ENCODE measurements at places on chromosomes 5 and 9.

DNA sequence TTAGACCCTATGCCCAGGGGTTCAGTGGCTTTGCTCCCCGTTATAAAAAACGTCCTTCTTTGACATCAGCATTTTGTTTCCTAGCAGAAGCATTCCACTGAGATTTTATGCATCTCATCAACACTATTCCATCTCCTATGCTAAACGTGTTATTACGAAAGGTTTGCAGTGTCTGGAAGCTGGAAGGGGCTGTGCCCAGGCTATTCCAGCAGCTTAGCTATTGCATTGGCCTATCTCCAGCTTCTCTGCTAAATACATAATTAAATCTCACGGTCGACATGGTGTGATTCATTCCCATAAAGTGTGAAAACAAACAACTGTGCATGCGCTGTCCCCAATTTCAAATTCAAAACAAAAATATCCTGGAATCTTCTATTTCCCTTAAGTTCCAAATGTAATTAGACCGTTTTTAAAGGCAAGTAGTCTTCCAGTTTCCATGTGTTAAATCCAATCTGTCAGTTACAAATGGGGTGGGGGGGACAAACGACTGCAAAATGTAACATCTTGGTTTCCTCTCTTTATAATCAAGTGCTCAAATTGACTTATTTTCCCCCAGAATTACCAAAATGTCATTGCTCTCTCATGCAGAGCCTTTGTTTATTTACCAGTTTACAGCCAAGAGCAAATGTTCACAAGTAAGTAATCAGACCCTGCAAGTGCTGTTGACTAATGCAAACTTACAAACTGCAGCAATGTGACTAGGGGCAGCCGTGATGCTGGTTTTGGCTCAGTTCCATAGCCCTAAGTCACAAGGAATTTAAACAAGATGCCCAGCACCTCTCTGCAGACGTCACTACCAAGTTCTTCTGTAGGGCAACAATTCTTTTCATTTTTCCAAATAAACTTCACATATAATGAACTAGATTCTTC, 212.3 kb upstream of the RORB start:
- DNase-seq: no peak

- DNase-seq: no peak
Observed at GRCh38 chr5:72347801-72348308, 27.7 kb downstream of the PTCD2 start.

GRCh38 chr9:87751868-87752267, 25.9 kb downstream of the CTSL start:
- DNase-seq: no peak

DNA sequence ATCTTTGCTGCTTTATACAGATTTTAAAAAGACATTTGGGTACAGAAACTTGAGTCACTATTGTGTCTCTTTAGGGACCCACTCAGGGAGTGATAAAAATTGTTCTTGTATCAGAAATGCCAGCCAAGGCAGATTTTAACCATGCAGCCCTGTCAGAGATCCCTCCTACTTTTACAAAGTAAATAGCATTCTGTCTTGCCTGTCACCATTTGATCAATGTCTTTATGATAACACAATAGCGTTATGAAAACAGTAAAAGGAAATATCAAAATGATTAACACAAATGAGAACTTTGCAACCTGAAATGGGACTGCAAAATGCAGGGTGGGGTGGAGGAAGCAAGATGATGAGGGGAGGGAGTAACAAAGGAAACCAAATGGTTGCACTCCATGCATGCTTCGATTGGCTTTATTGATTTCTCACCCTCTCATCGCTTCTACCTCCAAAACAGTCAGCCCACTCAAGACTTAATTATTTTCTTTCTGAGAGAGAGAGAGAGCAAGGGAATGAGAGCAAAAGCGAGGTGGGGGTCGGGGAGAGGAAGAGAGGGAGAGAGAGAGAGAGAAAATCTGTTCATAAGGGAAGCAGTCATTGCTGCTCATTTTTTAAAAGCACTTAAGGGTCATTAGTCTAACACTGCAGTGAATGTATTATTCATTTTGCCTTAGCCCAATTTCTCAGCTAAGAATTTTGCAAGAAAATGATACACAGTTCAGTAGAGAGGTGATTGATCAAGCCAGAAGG, 576.5 kb downstream of the CSNK1G3 start:
- DNase-seq: no peak

- DNase-seq: no peak
Observed at GRCh38 chr9:135766251-135766650, 64.3 kb downstream of the KCNT1 start.

GRCh38 chr5:142405814-142406395, 81.1 kb upstream of the SPRY4 start:
- DNase-seq: no peak

DNA sequence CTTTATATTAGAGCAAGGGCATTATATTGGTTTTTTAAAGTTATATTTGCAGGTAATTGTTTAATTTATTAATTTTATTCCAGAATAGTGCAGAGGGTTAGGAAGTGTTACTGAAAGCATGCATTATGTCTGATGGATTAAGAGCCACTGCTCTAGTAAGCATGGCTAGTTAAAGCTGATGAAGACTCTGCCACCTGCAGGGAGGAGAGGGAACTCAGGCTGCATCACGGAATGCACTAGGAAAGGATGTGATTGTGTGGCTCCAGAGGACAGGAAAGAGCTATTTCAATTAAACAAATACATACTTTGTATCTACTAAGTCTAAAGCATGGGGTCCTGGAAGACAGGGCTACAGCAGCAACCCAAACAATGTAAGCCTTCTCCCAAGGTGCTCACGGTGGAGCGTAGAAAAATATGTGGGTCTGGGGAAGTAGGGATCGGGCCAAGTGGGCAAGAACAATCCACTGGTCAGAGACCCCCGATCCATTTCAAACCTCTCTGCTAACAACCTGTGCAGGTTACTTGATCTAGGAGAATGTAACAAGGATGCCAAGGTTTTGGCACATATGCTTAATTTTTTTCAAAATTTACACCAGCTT, 15.3 kb upstream of the GRXCR2 start:
- no peak for DNase-seq

- DNase-seq: no peak
Observed at GRCh38 chr5:98727686-98728085, 45.8 kb upstream of the RGMB start.

DNA sequence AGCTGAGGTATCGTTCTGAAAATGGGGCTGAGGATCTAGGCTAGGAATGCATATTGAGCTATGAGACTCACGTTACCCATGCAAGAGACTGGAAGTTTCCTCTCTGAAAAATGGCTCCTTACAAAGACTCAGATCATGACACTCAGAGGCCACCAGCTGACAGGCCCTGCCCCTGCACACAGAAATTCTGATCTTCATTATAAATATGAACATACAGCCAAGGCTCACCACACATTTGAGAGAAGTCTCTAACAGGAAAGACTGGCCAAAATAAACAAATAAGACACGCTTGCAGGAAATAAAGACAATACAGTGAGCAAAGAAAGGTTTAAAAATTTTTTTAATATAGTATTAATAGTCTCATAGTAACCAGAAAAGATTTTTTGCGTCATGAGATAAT, 365.9 kb downstream of the NFIB start:
- no peak for DNase-seq

DNA sequence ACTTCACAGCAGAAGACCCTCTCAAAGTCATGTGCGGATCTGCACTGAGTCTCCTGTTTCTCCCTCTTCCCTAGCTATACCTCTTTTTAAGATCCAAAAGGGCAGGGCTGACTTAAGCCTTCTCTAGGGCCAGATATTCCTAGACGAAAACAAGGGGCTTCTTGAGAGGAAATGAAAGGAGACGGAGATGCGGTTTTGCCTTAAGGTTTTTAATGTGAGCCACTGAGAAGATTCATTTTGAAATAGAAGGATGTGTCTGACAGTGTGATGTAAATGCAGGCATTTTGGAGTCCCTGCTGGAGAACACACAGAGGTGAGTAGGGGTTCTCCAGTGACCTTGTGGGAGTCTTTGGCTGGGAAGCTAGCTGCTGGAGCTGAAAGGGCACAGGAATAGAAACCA, 15.6 kb upstream of the IL12B start:
- DNase-seq: no peak

- no peak for DNase-seq
Observed at GRCh38 chr5:145316282-145316681, 518.9 kb downstream of the PRELID2 start.

DNA sequence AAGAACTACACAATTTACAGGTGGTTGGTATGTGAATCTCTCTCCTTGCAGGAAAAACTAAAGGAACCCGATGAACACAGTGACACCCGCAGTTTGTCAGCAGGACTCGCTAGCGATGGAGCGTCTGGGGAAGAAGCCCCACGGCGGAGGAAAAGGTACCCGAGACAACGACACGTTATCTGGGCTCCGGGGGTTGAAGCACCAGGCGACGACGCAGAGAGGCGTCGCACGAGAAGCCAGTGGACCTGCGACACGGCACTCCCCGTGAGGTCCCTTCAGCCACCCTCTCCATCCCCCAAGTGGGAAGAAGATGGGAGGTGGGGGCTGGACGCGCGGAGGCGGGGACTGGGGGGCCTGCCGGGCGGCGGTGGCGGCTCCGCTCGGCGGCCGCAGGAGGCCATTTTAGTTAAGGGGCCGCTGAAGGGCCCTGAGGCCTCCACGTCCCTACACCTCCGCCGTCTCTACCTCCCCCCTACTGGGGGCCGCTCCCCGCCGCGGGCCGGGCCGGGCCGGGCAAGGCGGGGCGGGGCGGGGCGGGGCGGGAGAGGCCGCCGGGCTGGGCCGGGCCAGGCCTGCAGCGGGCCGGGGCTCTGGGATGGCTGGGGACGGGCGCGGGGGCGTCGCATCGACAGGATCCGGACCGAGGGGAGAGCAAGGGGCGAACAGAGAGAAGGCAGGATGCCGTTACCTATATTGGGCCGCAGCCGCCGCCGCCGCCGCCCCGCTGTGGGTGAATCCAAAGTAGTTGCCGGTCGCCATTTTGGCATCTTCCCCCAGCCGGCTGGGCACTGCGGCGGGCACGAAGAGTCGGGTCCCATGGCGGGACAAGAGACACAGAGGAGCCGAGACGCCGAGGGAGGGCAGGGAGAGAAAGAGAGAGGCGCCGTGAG, 754 bp downstream of the ZFR start:
- peak; percentile 19 for DNase-seq

DNA sequence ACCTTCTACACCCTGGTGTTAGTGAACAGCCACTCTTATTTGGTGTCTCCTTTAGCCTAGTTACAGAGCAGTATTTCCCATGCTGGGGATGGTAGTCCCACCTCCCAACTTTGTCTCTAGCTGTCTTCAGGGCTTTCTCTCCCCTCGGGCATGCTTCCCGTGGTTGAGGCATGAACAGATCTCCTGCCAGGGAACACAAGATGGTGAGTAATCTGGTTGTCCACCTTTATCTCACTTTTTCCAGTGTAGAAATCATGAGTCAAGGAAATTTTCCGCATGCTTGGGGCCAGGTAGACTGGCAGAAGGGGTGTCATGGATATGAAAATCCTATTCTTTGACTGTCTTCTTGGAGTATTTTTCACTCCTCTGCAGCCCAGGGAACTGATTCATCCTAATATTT, 532.9 kb downstream of the ANXA1 start:
- no peak for DNase-seq

GRCh38 chr5:28254846-28255245, 1216.5 kb upstream of the CDH9 start:
- no peak for DNase-seq

DNA sequence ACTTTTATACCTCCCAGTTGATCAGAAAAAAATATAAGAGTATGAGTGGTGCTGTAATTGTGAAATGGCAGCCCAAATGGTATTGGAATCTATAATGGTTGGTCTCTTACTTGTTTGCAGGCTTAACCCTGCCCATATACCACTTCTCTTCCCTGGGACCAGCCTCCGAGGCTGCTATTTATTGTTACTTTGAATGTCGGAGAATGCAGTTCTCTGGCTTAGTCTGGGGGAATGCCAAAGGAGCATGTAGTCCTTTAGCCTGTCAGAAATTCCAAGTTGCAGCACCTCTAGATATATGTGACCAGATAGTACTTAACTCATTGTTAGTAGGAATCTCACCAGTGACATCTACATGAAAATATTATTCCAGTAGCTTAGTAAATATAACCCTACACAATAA, 47.5 kb downstream of the SLC44A1 start:
- DNase-seq: no peak

GRCh38 chr9:117034866-117035265, 347.8 kb downstream of the TRIM32 start:
- no peak for DNase-seq

GRCh38 chr5:173093606-173094005, 37.5 kb downstream of the CREBRF start:
- no peak for DNase-seq

- DNase-seq: no peak
Observed at GRCh38 chr5:146852089-146852488, 26.5 kb downstream of the PPP2R2B start.

- no peak for DNase-seq
Observed at GRCh38 chr5:177545487-177546257, 8.7 kb downstream of the FAM193B start.

DNA sequence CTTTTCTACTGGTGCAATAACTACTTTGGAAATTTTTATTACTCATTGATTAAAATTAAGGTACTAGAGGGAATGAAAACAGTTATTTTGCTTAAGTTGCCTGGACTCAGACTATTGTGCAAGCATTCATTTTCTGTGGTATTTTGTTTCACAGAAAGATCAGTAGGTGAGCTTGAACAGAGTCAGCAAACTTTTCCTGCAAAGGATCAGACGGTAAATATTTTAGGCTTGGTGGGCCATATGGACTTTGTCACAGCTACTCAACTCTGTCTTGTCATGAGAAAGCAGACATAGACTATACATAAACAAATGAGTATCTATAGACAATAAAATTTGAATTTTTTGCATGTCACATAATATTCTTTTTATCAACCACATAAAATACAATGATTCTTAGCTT, 1036.4 kb downstream of the NR2F1-AS1 start:
- no peak for DNase-seq

DNA sequence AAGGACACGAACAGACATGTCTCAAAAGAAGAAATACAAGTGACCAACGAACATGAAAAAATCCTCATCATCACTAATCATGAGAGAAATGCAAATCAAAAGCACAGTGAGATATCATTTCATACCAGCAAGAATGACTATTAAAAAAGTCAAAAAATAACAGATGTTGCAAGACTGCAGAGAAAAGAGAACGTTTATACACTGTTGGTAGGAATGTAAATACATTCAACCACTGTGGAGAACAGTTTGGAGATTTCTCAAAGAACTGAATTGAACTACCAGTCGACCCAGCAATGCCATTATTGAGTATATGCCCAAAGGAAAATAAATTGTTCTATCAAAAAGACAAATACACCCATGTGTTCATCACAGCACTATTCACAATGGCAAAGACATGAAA, 45.7 kb downstream of the FXN start:
- DNase-seq: no peak

DNA sequence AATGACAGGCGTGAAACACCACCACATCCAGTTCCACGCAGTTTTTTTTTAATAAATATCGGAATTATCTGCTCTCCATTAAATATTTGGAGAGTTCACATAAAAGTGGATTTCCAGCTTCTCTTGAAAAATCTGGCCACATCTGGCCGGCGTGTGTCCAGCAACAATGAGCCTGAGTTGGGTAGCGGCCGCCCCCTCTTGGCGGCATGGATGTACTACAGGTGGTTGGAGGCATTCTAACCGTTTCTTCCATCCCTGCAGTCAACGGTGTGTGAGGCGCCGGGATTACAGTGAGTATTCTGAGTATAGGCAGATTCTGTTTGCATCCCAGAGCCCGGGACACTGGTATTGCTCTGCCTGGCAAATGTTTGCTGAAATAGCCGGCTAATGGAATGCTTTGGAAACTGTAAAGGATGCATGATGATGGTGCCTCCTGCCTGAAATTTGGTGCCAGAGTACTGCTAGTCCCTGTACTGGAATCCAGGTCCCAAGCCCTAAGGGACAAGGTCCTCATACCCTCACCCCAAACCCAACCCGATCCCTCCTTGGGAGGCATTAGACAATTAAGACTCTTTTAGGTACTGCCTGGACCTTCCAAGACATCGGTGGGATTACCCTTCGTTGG, 13.6 kb upstream of the GM2A start:
- DNase-seq: peak; percentile 29
